ENCODE measurements at places on chromosomes 3 and 15. TPM values are rescaled to one million over a fixed set of nuclear protein-coding genes. Genes with fewer than 3 reads are reported as not detected.
A peak's percentile ranks its signal among the peaks of the same experiment; 100 is the strongest.

RYR3 gene
- total RNA-seq: not detected

DNA sequence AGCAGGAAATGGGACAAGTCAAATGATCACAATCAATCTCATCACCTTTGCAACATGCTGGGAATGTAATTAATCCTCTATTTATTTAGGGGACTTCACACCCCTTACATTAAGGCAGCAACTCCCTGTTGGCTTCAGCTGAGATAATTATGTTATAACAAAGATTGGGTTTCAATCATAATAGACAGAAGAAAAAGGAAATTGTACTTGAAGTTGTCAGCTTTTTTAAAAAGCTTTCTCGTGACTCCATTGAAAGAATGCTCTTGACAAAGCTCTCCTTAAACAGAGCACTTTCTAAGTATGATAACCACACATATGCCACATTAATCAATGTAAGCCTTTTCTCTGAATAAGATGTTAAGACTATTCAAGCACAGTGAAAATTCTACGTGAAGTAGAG lies 65.7 kb downstream of the SHQ1 start:
- no peak for DNase-seq

DNA sequence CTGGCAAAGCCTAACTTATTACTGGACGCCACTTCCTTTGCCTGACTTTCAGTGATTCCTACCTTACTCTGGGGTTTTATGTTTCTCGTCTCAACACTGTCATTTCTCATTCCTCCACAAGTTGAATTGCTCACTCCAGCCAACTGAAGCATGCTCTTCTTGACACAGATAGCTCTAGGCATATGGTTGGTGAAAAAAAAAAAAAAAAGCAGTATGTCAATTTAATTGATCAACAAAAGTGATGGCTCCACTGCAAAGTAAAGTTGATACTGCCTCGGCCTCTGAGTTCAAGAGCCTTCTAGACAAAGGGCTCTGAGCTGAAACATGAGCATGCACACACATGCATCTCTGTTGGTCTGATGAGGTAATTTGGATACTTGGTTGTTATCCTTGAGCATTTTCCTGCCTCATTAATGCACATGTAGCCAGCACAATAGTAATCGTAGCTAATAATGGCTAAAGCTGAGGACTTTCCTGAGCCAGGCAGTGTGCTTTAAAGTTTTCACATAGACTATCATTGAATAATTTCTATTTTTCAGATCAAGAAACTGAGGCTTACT lies 21.4 kb upstream of the UBE2Q2 start:
- no peak for DNase-seq

- no peak for DNase-seq
These were observed 83.5 kb downstream of the FMN1 start for GRCh38 chr15:33111041-33111451.

- no peak for DNase-seq
These were observed 541.1 kb downstream of the AGBL1 start for GRCh38 chr15:86620641-86621349.

DNA sequence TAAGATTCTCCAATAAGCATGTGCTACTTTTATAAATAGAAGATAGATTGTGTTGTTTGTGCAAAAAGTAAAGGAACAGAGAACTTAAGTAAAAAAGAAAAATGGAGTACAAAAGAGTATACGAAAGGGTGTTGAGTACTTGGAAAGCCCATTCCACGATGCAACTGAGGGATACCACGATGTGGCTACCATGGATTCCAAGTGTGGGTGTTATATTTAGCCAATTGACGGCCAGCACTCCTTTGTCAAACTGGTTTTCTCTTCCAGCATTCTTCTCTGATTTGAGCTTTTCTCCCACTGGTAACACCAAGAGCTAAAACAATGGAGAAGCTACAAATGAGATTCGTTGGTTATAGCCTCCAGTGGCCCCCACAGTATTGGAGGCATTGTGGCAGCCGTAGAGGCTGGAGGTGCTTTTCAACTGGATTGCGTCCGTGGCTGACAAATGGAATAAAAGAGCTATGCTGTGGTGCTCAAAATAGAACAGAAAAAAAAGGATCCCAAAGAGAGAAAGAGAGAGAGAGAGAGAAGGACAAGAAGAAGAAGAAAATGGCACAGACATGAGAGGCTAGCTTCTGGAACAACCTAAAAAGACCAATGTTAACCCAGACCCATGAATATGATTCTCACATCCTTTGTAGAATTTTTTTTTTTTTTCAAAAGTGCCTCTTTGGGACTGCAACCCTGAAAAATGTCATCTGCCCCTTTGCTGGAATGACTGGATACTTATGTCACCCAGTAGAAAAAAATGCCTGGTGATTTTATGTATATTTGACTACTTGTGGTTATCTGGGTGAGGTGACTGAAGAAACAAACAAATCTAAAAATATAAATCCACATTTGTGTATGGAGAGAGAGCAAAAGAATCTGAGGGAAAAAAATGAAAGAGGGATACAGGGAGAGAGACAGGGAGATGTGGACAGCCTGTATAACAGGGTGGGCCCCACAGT lies 345.1 kb downstream of the RORA start:
- DNase-seq: no peak

GRCh38 chr15:95254263-95254662 lies 1022.9 kb downstream of the MCTP2 start:
- DNase-seq: no peak

DNA sequence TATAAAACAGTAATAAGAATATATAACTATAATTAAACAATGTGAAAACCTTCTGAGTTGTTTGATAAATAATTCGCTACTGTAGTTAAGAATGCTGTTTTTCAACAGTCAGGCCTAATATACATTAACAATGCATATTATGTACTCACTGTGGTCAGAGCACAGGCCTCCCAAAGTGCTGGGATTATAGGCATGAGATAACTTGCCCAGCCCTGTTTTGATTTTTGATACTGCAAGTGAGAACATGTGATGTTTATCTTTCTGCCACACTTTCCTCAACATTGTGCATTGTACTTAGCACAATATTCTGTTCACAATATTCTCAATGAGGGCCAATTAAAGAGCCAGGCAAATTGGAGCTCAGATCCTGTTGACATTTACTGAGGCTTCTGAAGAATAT lies 274.5 kb upstream of the RARB start:
- no peak for DNase-seq

GRCh38 chr3:171175741-171176234 lies 149.3 kb upstream of the SLC2A2 start:
- DNase-seq: no peak

DNA sequence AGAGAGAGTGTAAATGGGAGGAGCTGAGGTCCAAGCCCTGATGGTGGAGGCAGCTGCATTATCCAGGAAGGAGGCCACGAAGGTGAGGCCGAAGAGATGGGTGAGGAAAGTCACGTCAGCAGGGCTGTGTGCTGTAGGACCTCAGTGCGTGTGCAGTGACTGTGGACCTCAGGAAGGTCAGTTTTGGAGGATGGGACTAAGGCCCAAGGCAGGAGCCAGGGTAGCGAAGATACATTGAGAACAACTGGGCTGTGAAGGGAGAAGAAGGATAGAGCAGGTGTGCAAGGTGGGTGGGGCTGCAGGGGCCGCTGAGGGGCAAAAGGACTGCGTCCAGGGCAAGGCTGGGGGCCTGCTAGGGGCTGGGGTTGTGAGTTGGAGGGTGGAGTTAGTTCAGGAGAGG lies 4.9 kb downstream of the KLHL40 start:
- DNase-seq: no peak

GRCh38 chr3:26198609-26199008 lies 408.7 kb downstream of the OXSM start:
- no peak for DNase-seq

DNA sequence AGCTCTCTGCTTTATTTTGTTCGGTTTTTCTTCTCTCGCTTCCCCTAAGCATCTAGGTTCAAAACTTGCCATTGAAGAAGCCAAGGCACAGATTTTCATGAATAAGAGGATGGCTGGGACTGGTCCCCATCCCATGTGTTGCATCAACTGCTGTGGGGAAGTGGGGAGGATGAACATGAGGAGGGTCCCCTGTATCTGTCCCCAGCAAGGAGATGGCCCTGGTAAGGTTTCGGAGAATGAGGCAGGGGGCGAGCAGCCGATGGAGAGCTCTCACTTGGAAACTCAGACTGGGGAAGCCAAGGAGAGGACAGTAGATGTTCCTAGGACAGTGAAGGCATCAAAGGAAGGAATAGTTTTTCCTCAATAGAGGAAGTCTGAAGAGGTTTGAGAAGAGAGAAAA lies 142.0 kb upstream of the ATP2B2 start:
- no peak for DNase-seq

GRCh38 chr15:99507016-99507503 lies 58.7 kb upstream of the MEF2A start:
- no peak for DNase-seq

DNA sequence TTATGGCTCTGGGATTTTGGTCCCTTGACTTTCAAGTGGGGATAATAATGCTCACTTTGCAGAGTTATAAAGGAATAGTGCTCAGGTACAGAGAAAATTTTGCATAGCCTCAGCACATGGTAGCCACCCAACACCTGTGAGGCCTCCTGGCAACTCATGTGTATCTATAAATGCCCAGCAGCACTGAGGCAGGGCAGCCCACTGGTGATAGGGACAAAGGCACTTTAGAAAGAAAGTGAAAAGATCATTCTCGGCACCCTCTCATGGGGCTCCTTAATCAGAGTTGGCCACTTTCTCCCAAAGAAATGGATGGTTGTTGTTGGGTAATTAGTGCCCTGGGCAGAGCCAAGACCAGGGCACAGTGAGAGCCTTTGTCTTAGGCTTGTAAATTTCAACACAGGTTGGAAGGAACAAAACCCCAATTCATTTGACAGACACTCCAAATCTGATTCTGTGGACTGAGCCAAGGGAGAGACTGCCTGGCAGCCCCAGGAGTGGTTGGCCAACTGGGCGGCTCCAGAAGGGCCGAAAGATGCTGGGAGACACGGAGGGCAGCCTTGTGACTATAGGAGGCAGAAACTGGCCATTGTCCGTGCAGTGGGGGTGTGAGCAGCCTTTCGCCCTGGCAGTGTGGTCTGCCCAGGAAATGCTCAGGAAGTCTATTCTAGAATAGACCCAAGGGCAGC lies 213.2 kb upstream of the RGMA start:
- DNase-seq: peak; percentile 18

DNA sequence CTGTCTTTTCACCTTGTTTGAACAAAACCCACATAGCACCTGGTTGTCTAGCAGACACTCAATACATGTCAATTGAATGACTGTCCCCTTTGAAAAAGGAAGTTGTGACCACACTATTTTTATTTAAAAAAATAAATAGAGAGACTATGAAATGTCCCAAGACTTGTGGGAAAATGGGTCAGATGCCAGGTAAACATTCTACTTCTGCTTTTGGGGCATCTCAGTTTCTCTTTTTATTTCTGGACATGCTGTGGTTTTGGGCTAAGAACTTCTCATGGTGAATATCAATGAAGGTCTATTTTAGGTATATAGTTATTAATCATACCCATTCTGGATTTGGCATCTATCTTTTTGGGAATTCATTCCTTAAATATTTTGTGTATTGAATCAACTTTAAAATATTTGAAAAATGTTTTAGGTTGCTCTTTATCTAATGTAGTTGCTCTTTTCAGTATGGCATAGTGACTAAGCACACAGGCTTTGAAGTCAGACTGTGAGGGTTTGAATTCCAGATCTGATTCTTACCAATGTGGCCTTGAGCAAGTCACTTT lies 4.4 kb downstream of the TMEM45A start:
- DNase-seq: no peak

DNA sequence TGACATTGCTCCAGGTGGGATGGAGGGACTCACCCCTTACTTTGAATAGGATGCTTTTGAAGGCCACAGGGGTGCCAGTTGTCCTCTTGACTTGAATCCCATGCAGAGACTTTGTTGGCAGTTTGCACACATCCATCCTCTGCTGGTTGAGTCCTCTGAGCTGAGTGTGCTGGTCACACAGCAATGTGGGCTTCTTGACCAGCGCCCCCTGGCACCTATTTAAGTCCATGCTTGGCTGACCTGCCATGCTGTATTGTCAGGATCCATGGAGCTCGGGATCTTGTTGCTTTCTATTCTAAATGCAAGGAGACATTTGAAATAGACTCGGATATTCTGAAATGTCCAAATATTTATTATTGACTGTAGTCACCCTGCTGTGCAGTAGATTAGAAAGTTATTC lies 19.8 kb downstream of the RAB7A start:
- no peak for DNase-seq

DNA sequence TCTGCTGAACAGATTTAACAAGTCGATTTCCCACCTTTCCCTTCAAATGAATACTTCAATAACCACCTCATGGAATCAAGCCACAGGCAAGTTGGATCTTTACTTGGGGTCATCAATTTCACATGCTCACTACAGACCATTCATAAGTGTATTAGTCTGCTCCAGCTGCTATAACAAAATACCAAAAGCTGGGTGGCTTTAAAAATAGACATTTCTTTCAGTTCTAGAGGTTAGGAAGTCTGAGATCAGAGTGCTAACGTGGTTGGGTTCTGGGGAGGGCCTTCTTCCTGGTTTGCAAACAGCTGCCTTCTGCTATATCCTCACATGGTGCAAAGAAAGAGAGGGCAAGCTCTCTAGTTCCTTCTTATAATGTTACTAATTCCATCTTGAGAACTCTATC lies 5.1 kb downstream of the GPR176 start:
- DNase-seq: no peak

GRCh38 chr3:62981962-62982361 lies 106.7 kb upstream of the CADPS start:
- DNase-seq: no peak

ANKRD34C gene
- total RNA-seq: not detected

CIB2 gene
- 29.7 TPM for total RNA-seq

DNA sequence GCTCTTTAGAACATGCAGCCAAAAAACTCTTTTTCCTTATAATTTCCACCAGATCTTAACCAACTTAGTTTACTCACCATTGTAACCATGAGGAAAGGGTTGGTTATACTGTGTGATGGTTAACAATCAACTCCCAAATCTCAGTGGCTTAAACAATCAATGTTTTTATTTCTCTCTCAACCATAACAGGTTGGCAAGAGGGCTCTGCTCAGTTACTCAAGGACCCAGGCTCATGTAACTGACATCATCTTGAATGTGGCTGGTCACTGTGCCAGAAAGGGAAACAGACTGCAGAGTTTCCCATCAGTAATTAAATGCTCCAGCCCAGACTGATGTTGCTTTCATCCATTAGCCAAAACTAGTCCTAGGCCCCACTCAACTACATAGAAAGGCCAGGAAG lies 69.0 kb downstream of the ANKRD28 start:
- DNase-seq: no peak

SLC7A14 gene
- 0.10 TPM for total RNA-seq

SKIL gene
- 60.1 TPM for total RNA-seq

GRCh38 chr3:49248840-49249227 lies 28.2 kb downstream of the C3orf62 start:
- no peak for DNase-seq

DNA sequence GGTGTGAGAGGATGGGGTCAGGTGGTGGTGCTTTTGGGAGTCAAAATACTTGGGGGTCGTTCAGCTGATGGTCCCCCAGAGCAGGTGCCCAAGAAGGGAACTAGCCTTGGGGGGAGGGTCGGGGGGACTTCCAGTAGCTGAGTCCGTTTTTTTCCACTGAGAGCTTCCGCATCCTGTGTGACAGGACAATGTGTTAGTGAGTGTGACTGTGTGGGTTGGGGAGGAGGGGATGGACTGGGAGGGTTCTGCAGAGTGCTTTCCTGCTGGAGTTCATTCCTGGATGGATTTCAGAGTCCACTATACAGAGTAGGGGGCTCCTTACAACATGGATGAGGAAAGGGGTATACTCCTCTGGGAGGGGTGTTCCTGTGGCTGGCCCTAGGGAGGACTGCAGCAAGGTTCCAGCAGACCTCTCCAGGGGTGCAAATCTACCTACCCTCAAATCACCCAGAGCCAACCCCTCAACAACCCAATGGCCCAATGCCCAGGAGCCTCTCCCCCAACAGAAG lies 601 bp upstream of the HYAL2 start:
- DNase-seq: no peak

ZDHHC19 gene
- not detected for total RNA-seq

- no peak for DNase-seq
These were observed 69.9 kb upstream of the FOXP1 start for GRCh38 chr3:71653414-71653807.
